HFFc6 (cell line): ENCODE measurements at places on chromosomes 7 and 10.

GRCh38 chr7:114432703-114433102, 18.1 kb downstream of the FOXP2 start:
- DNase-seq: no peak

DNA sequence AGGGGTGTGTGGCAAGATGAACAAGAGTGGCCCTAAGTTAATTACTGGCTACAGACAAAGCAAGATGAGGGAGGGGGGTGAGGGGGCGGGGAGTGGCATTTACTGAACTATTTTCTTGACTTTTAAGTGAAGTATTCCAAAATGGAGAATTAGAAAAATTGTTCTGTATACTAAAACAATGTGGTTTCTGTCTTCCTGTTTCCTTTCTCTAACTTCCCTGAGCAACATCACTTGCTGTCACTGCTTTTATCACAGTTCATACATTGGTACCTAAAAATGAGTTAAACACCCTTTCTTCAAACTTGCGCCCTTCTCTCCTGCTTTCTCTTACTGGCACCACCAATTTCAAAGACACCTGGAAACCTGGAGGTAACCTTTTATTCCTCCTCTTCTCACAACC, 21.6 kb downstream of the PDZD8 start:
- no peak for DNase-seq

DNA sequence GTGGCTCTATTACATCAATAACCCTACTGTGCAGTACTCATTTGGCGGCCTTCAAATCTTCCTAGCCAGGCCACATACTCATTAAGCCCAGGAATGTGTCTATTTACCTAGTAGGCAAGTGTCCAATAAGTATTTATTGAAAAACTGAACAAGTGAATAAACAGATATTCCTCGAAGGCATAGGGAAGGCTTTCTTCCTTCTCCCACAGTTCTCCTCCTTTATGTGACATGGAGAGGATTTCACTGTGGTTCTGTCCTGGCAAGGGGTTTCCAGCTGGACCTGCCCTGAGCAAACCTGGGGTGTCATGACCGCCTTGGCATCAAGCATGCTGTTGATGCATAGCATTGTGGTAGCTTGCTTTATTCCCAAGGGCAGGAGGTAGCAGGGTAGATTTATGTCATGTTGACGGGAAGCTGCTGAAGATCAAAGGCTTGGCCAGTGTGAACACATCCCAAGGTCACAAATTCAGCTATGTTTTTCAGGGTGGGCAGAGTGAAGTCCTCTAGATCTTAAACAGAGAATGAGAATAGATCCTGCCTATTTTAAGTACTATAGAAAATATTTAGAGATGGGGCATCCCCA, 195.1 kb downstream of the INHBA start:
- no peak for DNase-seq

DNA sequence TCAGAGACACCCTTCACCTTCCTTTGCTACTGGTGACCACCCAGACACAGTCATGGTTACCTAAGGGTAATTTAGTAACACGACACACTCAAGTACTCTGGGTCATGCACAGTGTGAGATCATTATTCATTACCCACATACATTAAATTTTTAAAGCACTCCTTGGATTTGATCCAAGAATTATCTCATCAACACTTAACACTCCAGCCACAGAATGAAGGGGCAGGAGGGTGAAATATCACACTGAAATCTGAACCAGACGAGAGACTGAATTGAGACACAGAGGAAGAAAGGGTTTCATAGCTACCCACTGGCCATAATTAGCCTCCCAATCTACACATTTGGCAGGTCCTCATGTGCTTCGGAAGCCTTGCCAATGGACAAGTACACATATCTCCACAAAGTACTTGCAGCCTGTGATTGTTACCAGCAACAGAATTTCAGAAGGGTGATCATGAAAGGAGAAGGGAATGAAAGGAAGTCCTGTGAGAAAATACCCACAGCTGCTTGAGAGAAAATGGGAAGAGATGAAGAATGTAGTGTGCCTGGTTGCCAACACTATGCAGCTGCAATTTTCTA, 189.3 kb downstream of the POLR1F start:
- no peak for DNase-seq

DNA sequence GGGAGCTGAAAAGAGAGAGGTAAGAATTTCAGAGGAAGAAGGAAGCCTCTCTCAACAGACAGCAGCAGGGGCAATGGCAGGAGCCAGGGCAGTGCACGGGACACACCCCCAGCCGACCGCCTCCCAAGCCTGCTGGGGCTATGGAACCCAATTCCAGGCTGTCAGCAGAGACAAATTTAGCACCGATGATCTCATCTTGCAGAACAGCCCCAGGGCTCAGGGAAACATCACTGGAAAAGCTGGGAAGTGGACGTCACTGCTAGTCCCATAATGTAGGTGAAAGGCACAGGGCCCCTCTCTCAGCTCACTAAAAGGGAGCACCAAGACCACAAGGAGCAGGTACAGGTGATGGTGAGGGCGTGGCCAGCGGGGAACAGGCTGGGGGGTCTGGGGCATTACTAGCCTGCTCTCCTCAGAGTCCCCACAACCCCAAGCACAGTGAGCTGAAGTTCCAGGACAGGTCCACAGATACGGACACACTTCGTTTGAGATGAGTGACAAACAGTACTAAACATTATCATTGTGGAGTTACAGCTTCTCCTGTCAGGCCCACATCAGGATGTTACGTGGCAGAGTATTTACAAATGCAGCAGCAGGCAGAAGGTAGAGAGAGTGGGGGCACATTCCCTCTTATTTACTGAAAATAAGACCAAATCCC, 103.7 kb downstream of the PLXNA4 start:
- peak; percentile 56 for DNase-seq
